ENCODE measurements at places on chromosomes 1 and 21. TPM values are rescaled to one million over a fixed set of nuclear protein-coding genes. Genes with fewer than 3 reads are reported as not detected.
A peak's percentile ranks its signal among the peaks of the same experiment; 100 is the strongest.

GRCh38 chr21:44686000-44686781 lies 4.2 kb upstream of the KRTAP12-1 start:
- no peak for DNase-seq

GRCh38 chr1:76218888-76219287 lies 144.3 kb downstream of the ST6GALNAC3 start:
- no peak for DNase-seq

GRCh38 chr1:183593356-183593755 lies 3.1 kb upstream of the NCF2 start:
- DNase-seq: no peak

- no peak for DNase-seq
Measured at GRCh38 chr1:65119951-65120350, 28.1 kb upstream of the AK4 start.

- DNase-seq: no peak
Measured at GRCh38 chr1:30411206-30411605, 312.2 kb downstream of the MATN1 start.

DNA sequence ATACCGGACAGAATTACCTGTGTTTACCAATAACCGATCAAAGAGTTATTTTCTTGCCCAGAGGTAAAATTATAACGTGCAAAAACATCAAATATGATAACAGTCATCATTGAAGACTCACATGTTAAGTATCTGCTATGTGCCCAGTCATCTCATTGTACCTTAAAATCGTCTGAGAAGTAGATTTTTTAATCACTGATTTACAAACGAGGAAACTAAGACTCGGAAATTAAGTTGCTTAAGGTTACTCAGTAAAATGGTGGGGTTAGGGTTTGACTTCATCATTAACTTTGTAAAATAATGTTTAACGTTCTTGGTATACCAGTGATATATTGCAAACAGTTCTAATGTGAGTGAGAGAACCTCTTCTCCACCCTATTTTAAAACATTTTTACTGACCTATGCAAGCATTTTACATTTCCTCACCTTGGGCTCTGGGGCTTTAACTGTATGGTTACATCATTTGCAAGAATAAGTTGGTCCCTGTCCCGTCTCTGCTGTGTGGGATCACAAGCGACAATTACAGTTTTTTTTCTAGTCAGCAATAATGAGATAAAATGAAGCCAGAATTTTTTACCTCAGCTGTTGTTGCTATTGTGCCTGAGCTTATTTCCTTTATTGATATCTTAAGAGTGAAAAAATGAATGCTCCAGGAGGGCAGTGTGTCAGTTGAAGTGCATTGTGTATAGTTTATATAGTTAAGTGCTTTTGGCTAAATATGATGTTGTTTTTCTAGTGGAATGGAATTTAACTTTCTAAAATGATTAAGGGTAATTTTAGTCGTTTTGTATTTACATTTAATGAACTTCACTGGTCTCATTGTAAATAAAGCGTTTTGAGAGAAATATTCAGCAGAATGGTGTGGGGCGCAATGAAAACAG lies 2.7 kb downstream of the RPRD2 start:
- DNase-seq: no peak

- no peak for DNase-seq
Measured at GRCh38 chr21:18384771-18385170, 18.8 kb downstream of the TMPRSS15 start.

- DNase-seq: no peak
Measured at GRCh38 chr1:237556911-237557310, 333.8 kb downstream of the ZP4 start.

GRCh38 chr1:35454616-35455015 lies 102.6 kb downstream of the KIAA0319L start:
- DNase-seq: no peak

DNA sequence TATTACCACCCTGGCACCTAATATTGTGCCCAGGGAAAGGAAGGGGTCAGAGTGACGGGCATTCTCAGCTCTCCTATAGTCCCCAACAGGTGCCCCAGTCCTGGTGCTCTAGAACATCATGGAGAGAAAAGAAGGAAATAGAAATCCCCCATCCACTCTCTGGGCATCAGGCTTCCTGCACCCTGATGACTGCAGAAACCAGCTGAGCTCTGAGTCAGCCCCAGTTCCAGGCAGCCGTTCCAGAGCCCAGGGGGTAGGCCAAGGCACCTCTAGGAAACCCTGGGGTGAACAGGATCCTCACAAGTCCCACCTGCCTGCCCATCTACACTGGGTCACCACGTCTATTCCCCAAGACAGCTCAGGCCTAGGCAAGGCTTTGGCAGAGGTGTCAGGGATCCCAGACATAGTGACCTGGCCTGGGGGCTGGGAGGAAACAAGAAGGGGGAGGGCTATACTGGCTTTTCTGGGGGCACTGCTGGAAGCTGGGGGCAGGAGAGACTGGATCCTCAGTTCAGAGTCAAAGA lies 709 bp downstream of the NECTIN4 start:
- DNase-seq: no peak

GRCh38 chr1:19010995-19011844 lies 54.7 kb upstream of the IFFO2 start:
- DNase-seq: peak; percentile 85

GRCh38 chr1:67741121-67741520 lies 56.1 kb downstream of the GADD45A start:
- DNase-seq: no peak

- DNase-seq: no peak
Measured at GRCh38 chr1:79386730-79387129, 380.2 kb upstream of the ADGRL4 start.

GRCh38 chr1:8142955-8143629 lies 117.0 kb upstream of the ERRFI1 start:
- DNase-seq: no peak

DNA sequence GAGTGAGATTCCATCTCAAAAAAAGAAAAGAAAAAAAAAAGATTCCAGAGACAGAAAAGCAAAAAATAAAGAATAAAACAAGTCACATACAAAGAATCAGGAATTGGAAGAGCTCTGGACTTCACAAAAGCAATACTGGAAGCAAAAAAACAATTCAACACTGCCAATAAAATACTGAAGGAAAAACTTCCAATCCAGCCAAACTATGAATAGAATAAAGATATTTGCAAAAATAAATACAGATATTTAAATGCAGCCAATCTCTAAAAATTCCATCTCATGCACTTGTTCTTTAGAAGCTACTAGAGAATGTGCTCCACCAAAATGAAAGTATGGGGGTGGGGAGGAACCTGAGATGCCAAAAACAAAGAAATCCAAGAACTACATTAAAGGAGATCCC lies 29.4 kb upstream of the RBM34 start:
- DNase-seq: no peak

DNA sequence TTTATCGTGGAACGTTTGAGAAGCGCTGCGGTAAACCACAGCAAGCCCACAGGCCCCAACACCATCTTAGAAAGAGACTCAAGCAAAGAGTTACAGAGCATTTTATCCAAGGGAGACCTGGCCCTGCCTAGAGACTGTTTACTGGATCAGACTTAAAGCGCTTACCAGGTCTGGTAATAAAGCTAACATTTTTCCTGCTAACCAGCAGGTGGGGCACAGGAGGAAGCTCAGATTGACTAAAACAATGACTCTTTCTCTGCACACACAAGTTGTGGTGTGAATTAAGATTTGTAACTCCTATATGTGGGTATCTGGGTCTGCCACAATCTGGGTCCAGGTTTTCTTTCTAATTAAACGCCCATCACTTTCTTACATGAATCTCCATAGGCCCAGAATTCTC lies 136.5 kb upstream of the ETS2 start:
- no peak for DNase-seq

DNA sequence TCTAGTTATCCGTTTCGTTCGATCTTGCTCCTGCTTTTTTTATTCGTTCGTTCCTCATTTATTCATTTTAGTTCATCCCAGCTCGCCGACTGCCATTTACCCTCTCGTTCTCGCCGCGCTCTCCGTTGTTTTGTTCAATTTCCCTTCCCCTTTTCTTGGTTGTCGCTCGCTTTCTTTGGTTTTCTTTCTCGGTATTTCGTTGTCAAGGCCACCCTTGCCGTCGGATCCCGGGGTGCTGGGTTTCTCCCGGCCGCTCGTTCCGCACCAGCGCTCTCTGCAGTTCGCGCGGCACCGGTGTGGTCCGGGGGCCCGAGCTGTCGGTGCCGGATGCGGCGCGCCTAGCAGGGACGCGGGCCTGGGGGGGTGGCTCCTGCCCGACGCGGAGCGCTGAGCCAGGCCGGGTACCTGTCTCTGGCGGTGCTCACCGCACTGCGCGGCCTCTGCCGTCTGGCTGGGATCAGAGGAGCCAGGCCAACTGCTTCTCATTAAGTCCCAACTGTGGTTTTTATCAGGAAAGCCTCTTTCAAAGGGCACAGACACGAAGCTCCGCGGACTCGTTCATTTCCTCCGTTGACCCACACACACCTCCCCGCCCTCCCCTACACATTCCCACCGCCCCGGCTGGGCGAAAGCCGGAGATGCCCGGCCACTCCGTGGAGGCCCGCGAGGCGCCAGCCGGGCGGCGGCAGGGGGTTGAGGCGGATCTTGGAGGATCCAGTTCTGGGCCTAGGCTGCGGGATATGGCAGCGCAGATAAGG lies 1.6 kb downstream of the ALX3 start:
- no peak for DNase-seq

DNA sequence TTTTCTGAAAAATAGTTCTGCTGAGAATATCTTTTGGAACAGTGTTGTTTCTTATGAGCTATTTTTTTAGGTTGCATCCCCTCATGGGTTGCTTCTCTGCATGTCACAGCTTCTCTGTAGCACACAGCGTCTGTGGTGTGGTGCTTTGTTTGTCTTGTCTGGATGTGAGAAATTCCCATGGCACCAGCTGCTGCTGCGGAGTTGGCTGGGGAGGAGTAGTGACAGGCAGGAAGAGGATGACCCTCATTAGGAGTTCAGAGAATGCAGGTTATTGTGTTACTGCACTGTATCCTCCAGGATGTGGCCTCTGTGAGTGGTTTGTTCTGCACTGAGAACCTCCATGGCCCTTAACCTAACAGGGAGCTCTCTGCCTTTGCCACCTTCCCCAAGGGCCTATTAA lies 64.8 kb downstream of the TSEN15 start:
- DNase-seq: no peak

DNA sequence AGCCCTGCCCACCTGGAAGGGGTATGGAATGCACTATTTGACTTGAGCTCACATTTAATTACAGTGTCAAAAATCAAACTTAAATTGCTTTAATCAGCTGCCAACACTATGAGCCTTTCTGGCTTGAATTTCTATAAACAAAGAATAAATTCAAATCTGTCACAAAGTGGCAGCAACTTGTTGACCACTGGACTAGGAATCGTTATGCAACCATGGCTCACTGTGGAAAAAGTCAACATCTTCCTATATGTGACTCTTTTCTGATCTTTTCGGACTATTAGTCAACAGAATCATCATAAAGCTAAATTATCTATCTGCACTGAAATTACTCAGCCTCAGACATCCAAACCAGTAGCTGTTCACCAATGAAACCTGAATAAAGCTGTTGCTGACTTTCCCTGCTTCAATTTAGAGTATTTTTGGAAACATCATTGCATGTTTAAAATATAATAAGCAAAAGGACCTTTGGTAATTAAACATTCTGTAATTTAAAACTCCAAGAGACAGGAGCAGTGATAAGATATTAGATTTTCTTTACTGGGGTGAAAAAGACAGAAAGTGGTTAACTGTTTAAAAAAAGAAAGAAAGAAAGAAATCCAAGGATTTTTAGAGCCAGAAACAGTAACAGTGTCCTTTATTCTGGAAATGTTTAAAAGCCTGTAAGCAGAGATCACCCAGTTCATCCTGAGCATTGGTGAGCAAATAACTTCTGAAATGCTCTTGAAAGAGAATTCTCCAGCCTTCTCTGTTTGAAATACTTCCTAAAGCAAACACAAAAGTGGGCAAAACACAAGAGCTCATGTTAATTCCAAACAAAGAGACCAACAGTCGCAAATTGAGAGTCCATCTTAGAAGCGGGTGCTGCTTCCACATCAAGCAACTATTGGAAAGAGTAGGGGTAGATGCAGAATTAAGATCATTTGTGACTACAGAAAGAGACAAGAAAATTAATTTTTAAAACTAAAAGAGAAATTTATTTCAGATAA lies 26.2 kb upstream of the ERG start:
- no peak for DNase-seq

GRCh38 chr1:6466023-6466422 lies at the start of gene TNFRSF25:
TNFRSF25 (minus strand) TSS chr1:6466173; CDS start chr1:6466107, 66 bp downstream.
- no peak for DNase-seq

DNA sequence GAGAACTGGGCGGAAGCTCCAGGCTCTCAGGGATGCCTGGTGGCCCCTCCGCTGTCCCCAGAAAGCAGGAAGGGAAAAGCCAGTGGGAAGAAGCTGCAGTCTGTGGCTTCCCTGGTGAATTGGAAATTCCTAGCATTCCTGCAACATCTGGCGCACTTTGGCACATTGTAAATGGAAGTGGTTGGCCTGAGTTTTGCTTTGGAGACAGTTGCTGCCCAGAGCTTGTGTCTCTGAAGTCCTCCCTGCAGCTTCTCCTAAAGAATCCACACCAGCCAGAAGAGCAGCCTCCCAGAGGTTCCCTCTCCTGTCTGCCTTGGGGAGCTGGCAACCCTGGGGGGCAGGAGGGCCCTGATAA lies 48.2 kb downstream of the ARHGEF10L start:
- no peak for DNase-seq

DNA sequence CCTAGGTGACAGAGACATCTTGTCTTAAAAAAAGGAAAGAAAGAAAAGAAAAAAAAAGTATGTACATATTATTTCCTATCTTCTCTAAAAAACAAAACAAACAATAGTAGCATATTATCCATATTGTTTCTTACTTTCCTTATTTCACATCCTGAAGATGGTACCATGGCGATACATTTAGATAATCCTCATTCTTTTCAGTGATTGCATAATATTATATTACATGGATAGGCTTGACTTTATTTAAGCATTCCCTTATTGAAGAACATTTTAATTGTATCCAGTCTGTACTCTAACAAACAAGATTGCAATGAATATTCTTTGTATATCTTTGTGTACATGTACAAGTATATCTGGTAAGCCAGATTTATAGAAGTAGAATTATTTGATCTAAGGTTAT lies 82.9 kb upstream of the PUM1 start:
- no peak for DNase-seq

The FLAD1 gene
- 50.5 TPM for total RNA-seq

The MARK1 gene
- total RNA-seq: 3.7 TPM

The SYPL2 gene
- total RNA-seq: 0.23 TPM

The NDUFS5 gene
- total RNA-seq: 354 TPM

The TNFAIP8L2 gene
- total RNA-seq: 1.8 TPM

The DNTTIP2 gene
- total RNA-seq: 31.0 TPM

The NTMT2 gene
- total RNA-seq: not detected

The KIAA0040 gene
- 20.2 TPM for total RNA-seq

The DAB1 gene
- total RNA-seq: 0.26 TPM
